ENCODE measurements at places on chromosomes 1 and 21.

GRCh38 chr1:158022554-158023312 is 29.3 kb downstream of the KIRREL1 start:
- no peak for DNase-seq

DNA sequence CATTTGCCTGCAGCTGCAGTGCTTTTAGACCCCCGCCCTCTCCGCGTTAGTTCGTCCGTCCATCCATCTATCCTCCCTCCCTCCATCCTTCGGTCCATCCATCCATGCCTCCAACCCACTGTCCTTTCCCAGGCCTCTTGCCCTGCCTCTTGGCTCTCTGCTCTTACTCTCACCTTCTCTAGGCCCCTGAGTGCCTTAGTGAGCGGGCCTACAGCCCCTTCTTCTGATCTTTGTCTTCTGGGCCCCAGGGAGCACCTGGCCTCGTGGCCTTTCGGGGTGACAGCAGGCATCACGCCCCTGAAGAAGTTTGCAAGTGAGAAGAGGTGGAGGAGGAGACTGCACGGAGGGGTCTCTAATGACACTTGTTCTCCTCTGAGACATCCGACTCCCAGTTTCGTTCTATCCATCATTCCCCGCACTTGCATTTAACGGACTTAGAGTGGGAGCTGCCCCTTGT is 842 bp downstream of the ATXN7L2 start:
- DNase-seq: no peak

GRCh38 chr1:115365738-115366137 is 27.7 kb upstream of the NGF start:
- no peak for DNase-seq

- DNase-seq: no peak
These were observed 156.3 kb downstream of the VPS13D start for GRCh38 chr1:12386130-12386529.

DNA sequence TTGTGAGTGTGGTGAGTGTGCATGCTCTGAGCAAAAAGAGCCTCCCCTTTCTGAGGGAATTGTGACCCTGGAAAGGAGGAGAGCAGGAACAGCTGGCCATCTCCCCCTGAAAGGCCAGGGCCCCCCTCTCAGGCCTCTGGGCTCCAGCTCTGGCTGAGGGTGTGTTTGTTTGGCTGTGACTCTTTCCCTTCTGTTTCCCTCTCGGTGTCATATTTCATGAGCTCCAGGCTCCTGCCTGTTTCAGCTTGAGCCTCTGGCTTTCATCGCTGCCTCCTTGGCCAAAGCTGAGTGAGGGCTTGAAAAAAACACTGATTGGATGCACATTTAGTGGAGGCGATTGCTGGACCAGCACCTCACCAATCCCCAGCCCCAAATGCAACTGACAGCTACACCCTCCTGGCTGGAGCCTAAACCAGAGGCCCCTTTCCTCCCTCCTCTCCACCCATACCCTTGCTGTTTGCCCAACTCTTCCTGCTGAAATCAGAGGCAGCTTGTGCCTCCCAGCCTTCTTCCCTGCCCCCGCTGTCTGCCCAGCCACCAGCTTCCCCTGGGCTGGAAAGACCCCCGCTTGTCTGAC is 64.1 kb downstream of the DDR2 start:
- DNase-seq: peak; percentile 87

DNA sequence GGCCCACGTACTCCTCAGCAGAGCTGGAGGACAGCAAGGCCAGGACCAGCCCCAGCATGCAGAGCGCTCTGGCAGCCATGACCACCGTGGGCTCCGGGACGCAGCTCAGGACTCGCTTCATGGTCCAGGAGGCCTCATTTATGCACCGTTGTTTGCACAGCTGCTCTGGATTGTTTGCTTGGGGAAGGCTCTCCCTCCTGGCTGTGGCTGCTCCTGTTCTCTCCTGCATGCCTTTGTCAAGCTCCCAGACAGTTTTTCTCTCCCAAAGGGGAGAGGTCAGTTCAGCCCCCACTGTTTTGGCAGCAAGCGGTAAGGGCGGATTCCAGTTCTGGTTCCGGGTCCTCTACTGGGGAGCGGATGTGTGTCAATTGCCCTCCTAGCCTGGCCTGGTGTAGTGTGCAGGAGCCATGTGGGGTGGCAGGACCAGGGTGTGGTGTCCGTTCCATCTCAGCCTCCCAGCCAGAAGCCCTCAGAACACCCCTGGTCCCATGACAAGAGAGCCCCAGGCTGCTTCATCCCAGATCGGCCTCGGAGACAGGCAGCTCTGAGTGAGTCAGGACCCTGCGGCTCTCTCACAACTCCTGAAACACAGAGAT is at the start of gene TFF3:
TSS of gene TFF3 (minus strand) at position 114 of the 596 bp plus-strand sequence. CDS start at position 79, 35 bp downstream.
- DNase-seq: no peak

- no peak for DNase-seq
These were observed 21.0 kb downstream of the PDE9A start for GRCh38 chr21:42674351-42674940.

- DNase-seq: peak; percentile 24
These were observed 130.8 kb downstream of the HFM1 start for GRCh38 chr1:91273875-91274274.

DNA sequence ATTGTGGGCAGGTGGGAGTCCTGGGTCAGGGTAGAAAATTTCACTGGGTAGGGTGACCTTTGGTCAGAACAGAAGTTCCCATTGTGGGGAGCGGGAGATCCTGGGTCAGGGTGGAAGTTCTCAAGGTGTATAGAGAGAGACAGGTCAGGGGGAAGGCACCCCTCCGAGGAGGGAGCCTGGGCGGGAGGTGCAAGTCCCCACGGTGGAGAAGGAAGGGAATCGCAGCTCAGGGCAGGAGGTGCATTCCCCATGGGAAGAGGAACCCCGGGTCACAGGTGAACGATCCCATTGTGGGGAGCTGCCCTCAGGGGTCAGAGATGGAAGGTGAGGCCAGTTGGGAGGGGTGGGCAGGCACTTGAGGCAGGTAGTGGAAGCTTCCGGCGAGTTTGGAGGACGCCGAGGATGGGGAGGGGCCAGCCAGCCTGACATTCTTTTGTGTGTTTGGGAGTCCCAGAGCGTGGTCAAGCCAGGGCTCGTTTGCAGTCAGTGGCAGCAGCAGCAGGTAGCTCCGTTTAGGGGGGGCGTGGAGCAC is 637 bp downstream of the LYPLA2 start:
- no peak for DNase-seq

- peak; percentile 24 for DNase-seq
These were observed 40.2 kb upstream of the VWA5B1 start for GRCh38 chr1:20250340-20250989.

DNA sequence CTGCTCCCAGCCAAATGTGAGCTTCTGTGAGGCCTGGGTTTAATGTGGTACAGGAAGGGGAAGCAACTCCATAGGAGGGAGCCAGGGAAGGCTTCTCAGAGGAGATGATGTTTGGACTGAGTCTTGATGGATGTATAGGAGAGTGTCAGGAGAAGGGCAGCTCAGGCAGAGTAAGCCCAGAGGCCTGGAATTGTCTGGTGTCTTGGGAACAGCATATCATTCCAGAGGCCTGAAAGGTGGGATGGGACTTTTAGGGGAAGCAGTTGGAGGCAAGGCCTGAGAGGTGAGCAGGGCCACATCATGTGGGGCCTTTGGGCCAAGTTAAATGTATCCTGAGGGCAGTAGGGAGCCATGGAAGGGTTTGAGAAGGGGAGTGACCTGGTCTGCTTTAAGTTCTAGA is 148.6 kb upstream of the WNT4 start:
- DNase-seq: no peak

GRCh38 chr1:167136191-167136614 is 42.3 kb downstream of the STYXL2 start:
- peak; percentile 31 for DNase-seq

DNA sequence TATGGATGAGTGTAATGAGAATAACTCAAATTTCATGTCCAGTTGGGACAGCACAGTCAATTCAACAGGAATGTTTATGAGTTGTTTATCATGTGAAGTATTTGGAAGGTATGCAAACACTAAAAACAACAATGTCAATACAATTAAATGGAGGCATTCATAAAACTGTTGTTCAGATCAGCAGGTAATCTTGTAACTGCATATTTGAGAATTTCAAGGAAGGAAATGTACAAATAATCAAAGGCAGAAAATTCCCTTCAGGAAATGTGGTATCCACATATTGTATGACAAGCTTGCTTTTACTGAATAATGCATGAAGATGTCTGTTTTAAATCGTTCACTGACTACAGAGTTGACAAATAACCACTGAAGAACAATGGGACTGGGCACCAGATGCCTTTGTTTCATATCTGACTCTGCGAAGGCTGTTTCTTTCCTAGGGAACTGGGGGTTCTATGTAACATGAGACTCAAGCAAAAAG is 198.3 kb downstream of the LTN1 start:
- DNase-seq: no peak

DNA sequence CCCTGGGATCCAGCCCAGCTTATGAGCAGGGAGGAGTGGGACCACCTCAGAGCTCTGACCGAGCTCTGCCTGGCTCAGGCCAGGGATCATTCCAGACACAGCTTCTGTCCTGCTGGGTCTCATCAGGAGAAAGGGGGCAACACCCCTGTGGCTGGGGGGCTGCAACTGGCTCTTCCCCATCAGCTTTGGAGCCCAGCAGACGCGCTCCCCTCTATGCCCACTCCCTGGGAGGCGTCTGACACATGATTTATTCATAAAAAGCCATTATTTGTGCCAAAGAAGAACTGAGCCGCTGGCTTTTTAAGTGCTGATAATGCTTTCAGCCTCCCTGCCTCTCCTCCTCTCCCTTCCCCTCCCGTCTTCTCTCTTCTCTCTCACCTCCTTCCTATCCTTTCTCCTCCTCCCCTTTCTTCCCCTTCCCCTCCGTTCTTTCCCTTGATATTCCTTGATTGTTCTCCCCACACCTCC is 25.0 kb downstream of the FOXO6 start:
- DNase-seq: no peak

DNA sequence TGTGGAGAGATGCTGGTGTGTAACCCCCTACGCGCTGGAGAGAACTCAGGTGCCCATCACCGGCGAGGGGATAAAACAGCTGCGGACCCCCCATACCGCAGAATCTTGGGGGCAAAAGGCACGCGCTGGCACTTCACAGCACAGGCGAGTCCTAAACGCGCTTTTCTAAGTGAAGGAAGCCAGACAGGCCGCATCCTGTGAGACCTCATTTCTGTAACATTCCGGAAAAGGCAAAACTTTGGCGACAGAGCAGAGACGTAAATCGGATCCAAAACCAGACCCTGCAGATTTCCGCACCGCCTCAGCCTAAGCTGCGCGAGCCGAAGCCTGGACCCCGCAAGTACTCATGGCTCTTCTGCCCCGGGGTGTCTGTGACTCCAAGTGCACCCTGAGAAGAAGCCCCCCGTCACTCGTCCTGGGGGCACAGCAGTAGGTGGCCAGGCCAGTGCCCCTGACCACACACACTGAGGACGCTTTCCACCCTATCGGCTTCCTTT is 60.9 kb downstream of the SLX9 start:
- no peak for DNase-seq

- no peak for DNase-seq
These were observed 13.5 kb upstream of the FOXJ3 start for GRCh38 chr1:42348498-42348897.

DNA sequence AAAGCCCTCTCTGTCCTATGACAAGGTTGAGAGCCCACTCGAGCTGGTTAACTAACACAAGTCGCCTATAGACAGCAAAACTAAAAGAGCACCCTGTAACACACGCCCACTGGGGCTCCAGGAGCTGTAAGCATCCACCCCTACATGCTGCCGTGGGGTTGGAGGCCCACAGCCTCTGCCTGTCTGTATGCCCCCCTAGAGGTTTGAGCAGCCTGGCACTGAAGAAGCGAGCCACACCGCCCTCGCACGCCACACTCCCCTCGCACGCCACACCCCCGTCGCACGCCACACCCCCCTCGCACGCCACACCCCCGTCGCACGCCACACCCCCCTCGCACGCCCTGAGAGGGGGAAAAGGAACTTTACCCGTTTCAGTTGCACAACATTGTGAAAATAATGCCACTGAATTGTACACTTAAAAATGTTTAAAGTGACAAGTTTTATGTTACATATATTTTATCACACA is 13.2 kb upstream of the HMGCL start:
- DNase-seq: peak; percentile 55

DNA sequence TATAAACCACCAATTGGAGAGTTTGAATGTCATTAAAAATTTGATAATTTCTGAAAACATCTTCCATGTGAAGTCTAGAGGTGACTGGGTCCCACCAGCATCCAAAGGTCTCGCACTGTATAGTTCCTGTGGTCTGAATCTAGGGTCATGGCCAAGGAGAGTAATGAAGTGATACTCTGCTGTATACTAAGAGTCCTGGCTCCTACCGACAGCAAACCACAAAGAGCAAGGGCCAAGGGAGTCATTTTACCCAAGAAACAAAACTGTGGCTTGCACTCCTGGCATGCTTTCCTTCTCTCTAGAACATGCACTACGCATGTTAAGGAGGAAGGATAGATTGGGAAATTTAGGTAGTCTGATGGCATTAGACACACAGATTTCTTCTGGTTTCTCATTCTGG is 115.6 kb downstream of the BRINP2 start:
- DNase-seq: no peak

DNA sequence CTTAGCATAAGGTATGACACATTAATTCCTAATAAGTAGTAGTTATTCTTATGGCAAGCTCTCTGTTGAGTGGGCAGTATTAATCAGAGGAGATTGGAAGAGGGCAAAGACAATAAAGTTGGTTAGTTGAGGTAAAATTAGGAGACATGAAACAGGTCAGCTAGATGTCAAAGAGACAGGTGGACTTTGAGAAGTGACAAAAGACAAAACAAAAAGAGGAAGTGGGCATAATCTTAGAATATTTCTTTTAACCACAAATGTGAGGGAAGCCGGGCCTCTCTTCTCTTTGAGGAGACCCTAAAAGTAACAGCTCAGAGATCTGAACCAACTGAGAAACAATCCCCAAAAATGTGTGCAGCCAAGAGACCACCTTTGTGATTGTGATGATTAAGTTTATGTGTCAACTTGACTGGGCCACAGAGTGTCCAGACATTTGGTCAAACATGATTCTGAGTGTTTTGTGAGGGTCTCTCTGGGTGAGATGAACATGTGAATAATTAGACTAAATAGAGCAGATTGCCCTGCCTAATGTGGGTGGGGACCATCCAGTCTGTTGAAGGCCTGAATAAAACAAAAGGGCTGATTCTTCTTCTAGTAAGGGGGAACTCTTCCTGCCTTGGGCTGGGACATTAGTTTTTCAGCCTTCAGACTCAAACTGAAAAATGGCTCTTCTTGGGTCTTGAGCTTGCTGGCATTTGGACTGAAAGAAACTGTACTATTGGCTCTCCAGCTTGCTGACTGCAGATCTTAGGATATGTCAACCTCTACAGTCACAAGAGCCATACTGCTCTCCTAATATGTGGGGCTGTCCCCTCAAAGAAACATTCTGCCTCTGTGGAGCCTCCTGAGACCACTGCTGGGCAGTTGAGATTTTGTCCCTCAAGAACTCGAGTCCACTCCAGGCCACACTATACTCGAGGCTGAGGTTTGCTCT is 40.0 kb downstream of the FCRL5 start:
- DNase-seq: no peak

- no peak for DNase-seq
These were observed 21.1 kb downstream of the MAPKAPK2 start for GRCh38 chr1:206705726-206706297.

GRCh38 chr1:24888971-24889676 is 41.0 kb downstream of the RUNX3 start:
- peak; percentile 76 for DNase-seq

DNA sequence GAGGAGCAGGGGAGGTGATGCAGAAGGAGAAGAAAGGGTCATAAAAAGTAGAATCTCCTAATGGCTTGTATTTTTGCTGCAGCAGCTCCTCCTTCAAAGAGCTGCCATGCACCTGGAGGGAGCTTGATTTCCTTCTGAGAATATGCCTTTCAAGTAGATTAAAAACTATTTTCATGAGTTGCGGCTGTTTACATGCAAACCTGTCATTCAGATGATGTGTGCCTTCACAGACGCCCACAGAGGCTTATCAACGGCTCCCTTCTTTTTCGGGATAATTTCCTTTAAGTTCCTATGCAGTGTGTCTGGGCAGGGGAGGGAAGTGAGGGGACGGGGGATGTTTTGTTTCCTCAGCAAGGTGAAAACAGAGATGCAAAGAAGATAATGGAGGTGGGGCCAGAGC is 38.8 kb downstream of the TNR start:
- DNase-seq: no peak

Measured in fibroblast of skin of back (primary cell).